ENCODE measurements at places on chromosomes 6 and 20.

GRCh38 chr20:34543463-34544056, 15.0 kb upstream of the MAP1LC3A start:
- peaks cover 8% of the 10 kb centered on the region for H3K4me1 ChIP-seq
- peaks cover 10% of the 10 kb centered on the region for H3K36me3 ChIP-seq
- no peak overlapping the region for H3K27ac ChIP-seq
- H3K27me3 ChIP-seq, result no peaks in the 10 kb centered on the region

- H3K27ac ChIP-seq, result no peak overlapping the region
- peaks cover 12% of the 10 kb centered on the region for H3K4me1 ChIP-seq
- H3K27me3 ChIP-seq, result no peaks in the 10 kb centered on the region
- H3K36me3 ChIP-seq, result no peaks in the 10 kb centered on the region
- no peak for DNase-seq
- no peak overlapping the region for H3K4me3 ChIP-seq
These were observed 726 bp downstream of the FLRT3 start for GRCh38 chr20:14336686-14337085.

DNA sequence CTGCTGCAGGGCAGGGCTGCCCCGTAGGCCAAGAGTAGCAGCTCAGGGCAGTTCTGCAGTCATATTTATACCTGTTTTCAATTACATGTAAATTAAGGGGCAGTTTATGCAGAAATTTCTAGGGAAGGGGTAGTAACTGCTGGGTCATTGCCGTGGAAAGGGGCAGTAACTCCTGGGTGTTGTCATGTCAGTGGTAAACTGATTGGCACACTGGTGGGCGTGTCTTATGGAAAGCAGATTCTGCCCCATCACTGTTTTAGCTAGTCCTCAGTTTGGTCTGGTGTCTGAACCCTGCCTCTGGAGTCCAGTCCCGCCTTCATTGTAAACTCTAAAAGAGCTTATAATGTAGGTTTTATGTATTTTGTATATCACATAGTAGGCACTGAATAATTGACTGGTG, 22.1 kb downstream of the MAP3K4 start:
- H3K4me1 ChIP-seq, result peaks cover 24% of the 10 kb centered on the region
- no peak overlapping the region for H3K27ac ChIP-seq
- H3K27me3 ChIP-seq, result no peaks in the 10 kb centered on the region

DNA sequence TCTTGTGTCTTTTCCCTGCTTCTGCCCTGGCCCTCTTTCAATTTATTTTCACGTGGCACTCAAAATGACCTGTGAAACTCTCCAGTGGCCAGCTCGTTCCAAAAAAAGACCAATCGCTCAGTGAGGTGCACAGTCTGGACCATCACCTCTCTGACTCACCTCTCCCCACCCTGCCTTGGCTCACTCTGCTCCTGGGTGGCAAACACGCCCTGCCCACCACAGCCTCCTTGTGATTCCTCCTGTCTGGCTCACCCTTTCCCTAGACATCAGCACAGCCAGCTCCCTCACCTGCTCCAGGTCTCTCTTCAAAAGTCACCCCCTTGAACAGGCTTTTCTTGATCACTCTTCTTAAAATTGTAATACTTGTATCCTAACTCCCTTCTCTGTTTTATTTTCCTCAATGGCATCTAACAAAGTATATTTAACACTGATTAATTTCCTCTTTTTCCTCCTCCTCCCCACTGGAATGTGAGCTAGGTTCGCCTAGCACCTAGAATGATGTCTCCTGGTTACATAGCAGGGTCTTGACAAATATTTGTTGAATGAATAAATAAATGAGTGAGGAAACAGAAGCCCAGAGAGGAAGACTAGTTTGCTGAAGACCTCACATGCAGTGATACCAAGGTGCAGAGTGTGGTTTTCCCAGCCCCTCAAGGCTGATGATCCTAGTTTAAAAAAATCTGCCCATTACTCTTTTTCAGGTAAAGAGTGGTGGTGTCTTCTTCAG, 109.0 kb downstream of the GJA10 start:
- no peak overlapping the region for H3K4me3 ChIP-seq
- H3K27me3 ChIP-seq, result no peaks in the 10 kb centered on the region
- H3K36me3 ChIP-seq, result no peaks in the 10 kb centered on the region
- peaks cover 2% of the 10 kb centered on the region for H3K4me1 ChIP-seq
- DNase-seq, result no peak

- H3K4me3 ChIP-seq, result no peak overlapping the region
- H3K27ac ChIP-seq, result no peak overlapping the region
- H3K4me1 ChIP-seq, result peaks cover 6% of the 10 kb centered on the region
- H3K27me3 ChIP-seq, result no peaks in the 10 kb centered on the region
- H3K36me3 ChIP-seq, result no peaks in the 10 kb centered on the region
These were observed 510.7 kb upstream of the SULF2 start for GRCh38 chr20:48295966-48296421.

DNA sequence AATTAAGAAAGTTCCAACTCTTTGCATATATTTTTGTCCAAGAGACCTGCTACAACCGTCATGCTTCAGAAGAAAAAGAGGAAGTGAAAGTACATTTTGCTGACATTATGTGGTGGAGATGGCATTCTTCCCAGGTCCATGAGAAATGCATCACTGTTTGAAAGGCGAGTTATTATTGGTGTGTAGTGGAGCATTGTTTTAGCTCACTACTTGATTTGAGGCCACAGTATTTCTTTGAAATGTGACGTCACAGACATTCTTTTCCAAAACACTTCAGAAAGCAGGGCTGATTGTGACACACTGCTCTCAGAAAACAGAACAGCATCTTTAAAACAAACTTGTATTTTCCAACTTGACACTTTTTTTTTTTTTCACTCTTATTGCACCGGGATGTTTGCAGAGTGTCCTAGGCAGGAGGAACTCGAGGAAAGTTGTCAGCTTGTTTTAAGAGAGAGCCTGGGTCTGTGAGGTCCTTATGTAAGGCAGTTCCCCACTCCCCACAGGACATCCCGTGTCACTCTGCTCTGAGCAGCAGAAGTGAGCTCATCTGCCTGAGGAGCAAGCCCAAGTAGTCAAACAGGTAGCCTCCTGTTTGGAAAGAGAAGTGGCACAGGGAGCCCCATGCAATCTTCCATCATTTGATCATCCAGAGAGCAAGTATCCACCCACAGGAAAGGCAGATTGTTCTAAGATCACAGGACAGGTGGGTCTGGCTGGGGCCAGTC, 1.1 kb downstream of the SPTLC3 start:
- no peaks in the 10 kb centered on the region for H3K36me3 ChIP-seq
- H3K27ac ChIP-seq, result no peak overlapping the region
- no peaks in the 10 kb centered on the region for H3K27me3 ChIP-seq
- no peak overlapping the region for H3K4me3 ChIP-seq

DNA sequence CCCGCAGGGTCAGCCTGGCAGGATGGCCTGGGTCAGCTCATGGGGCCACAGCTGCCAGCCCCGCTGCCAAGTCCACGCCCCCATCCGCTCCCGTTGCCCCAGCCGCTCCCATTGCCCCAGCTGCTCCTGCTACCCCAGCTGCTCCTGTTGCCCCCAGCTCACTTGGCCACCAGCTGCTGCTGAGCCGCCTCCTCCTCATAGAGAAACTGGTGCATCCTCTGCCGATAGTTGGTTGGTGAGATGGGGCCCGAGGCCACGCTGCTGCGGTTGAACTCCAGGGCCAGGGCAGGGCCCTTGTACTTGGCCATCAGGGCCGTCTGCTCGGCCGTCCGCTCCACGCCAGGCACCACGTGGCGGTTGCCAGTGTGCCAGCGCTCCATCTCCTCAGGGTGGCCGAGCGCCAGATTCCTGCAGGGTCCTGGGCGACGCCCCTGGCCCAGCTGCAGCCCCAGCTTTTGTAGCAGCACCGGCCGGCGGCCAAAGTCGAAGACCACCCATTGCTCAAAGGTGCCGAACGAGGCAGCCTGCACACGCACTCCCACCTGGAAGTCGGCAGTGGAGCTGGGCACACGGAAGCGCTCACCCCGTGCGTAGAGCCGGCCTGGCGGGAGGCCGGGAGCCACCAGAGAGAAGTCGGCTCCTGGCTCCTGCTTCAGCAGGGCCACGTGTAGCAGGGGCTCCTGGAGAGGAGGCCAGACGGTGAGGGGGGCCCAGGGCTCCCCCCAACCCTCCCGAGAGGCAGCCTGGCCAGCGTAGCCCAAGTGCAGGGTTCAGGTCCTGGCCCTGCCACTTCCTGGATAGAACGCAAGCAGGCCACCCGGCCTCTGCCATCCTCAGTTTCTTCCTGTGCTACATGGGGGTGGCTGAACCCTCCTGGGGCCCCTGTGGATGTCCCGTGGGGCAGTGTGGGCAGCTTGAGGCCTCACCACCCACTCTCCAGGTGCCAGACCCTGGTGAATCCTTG, 4.8 kb downstream of the HELZ2 start:
- no peak for DNase-seq
- peaks cover under 1% of the 10 kb centered on the region for H3K4me1 ChIP-seq
- H3K27ac ChIP-seq, result no peak overlapping the region
- no peaks in the 10 kb centered on the region for H3K27me3 ChIP-seq
- no peak overlapping the region for H3K4me3 ChIP-seq

DNA sequence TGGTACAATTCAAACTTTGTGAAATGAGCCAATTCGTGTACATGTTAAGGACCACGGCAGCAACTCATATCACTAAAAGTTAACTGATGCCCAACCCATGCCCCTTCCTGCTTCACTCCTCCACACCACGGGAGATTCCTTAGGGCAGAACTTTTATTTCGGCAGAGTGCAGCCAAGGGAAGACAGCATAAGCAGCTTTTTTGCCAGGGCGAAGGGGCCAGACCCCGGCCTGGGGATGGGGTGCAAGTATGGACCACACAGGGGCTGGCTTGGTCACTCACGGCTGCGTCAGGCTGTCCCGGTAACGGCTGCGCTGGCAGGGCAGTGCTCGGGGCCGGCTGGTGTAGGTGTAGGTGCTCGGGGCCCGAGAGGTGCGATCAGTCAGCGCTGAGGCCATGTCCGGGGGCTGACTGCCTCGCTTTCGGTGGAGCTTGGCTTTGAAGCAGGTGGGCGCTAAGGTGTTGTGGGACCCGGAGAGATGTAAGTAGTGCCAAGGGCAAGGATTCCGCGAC, 792 bp downstream of the RSPH3 start:
- DNase-seq, result no peak
- peak overlapping the region; percentile 11 for H3K27ac ChIP-seq
- no peaks in the 10 kb centered on the region for H3K27me3 ChIP-seq
- H3K36me3 ChIP-seq, result no peaks in the 10 kb centered on the region
- no peaks in the 10 kb centered on the region for H3K4me1 ChIP-seq
- peak overlapping the region; percentile 78 for H3K4me3 ChIP-seq

GRCh38 chr6:37258405-37259105, 611 bp upstream of the TMEM217 start:
- H3K4me1 ChIP-seq, result no peaks in the 10 kb centered on the region
- peak overlapping the region; percentile 92 for H3K27ac ChIP-seq
- no peaks in the 10 kb centered on the region for H3K36me3 ChIP-seq
- H3K4me3 ChIP-seq, result peak overlapping the region; percentile 92
- no peaks in the 10 kb centered on the region for H3K27me3 ChIP-seq

- no peak for DNase-seq
- no peak overlapping the region for H3K4me3 ChIP-seq
- H3K4me1 ChIP-seq, result no peaks in the 10 kb centered on the region
These were observed 145.5 kb downstream of the TENT5A start for GRCh38 chr6:81606965-81607381.

DNA sequence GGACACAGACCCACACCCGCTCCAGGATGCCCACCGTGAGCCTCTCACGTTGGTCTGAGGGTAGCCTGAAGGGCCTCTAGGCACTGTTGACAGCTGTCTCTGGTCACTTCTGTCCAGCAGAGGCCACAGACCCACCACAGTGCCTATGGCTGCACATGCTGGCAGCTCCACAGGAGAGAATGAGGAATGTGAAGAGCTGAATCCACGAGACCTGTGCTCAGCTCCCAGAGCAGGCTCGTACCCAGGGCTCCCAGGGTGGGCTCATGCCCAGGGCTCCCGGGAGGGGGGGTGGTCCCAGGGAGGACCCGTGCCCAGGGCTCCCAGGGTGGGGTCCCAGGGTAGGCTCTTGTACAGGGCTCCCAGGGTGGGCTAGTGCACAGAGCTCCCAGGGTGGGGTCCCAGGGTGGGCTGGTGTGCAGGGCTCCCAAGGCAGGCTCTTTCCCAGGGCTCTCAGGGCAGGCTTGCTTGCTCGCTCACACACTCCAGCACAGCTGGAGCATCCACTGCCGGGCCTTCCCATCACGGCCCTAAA, 201.0 kb downstream of the SYNDIG1 start:
- no peak overlapping the region for H3K4me3 ChIP-seq
- no peak overlapping the region for H3K27ac ChIP-seq
- H3K36me3 ChIP-seq, result no peaks in the 10 kb centered on the region
- no peaks in the 10 kb centered on the region for H3K4me1 ChIP-seq
- DNase-seq, result no peak

GRCh38 chr6:91482498-91482897, 895.6 kb upstream of the MAP3K7 start:
- H3K4me1 ChIP-seq, result no peaks in the 10 kb centered on the region
- H3K36me3 ChIP-seq, result no peaks in the 10 kb centered on the region
- no peak overlapping the region for H3K4me3 ChIP-seq
- H3K27ac ChIP-seq, result no peak overlapping the region
- no peak for DNase-seq

DNA sequence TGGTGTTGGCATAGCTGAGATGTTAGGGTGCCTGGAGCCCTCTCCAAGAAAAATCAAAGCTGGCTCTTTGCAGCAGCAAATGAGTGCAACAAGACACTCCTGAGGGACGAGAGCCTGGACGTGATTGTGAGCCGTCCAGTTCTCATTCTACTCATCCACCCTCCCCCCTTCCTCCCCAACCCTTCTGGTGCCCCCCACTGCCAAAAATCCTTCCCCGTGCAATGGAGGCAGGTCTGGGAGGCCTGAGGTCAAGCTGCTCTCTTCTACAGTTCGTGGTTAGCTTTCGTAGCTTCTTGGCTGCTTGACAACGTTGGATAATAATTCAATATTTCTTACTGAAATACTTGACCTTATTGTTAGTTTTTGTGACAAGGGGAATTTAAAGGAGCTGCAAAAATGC, 185.3 kb upstream of the SUPT3H start:
- H3K4me1 ChIP-seq, result no peaks in the 10 kb centered on the region
- no peaks in the 10 kb centered on the region for H3K36me3 ChIP-seq
- H3K27ac ChIP-seq, result no peak overlapping the region
- no peak for DNase-seq
- H3K4me3 ChIP-seq, result no peak overlapping the region

DNA sequence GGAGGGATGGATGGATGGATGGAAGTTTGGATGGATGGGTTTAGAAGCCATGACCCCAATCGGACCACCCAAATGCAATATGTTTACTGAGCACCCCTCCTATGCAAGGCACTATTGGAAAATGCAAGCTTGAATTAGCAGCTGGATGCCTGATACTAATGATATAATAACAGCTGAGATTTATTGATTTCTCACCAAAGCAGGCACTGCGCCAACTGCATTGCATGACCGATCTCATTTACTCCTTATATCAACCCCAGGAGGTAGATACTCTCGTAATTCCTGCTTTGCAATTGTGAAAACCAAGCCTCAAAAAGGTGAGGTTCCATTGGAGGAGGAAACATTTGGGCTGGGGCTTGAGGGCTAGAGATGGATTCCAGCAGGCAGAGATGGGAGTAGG, 89.7 kb downstream of the KCNB1 start:
- no peaks in the 10 kb centered on the region for H3K36me3 ChIP-seq
- H3K27ac ChIP-seq, result no peak overlapping the region
- H3K27me3 ChIP-seq, result no peaks in the 10 kb centered on the region
- no peak overlapping the region for H3K4me3 ChIP-seq
- H3K4me1 ChIP-seq, result no peaks in the 10 kb centered on the region
- DNase-seq, result no peak

GRCh38 chr6:65182681-65183080, 524.3 kb downstream of the EYS start:
- DNase-seq, result no peak
- no peaks in the 10 kb centered on the region for H3K36me3 ChIP-seq
- H3K27ac ChIP-seq, result no peak overlapping the region
- no peak overlapping the region for H3K4me3 ChIP-seq
- no peaks in the 10 kb centered on the region for H3K4me1 ChIP-seq
- H3K27me3 ChIP-seq, result no peaks in the 10 kb centered on the region

GRCh38 chr6:158854214-158855101, 35.3 kb upstream of the EZR start:
- no peak for DNase-seq
- no peaks in the 10 kb centered on the region for H3K36me3 ChIP-seq
- peaks cover 12% of the 10 kb centered on the region for H3K4me1 ChIP-seq
- H3K27ac ChIP-seq, result peak overlapping the region; percentile 83
- no peak overlapping the region for H3K4me3 ChIP-seq

Data from H1 (cell line).